ENCODE measurements at places on chromosomes 5 and 9.

GRCh38 chr5:176770431-176770830 lies 39.9 kb upstream of the UNC5A start:
- DNase-seq, result peak; percentile 46

GRCh38 chr5:132459983-132460838 lies 30.4 kb downstream of the IRF1 start:
- DNase-seq, result no peak

DNA sequence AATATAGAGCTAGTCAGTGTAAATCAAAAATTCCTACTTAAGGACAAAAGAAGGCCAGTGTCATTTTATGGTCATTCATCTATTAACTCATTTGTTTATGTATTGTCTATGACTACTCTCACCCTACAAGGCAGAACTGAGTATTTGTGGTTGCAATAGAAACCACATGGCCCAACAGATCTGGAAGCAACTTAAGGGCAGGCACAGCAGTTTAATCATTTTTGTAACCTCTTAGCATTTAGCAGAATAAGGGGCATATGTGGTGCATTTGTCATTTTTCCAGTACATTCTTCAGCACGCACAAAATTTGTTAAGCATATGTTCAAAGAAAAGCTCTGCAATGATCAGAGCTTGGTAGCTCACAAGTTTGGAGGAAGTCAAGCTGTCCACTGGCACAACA lies 1.1 kb downstream of the FKBP15 start:
- no peak for DNase-seq

GRCh38 chr5:115774684-115775083 lies 41.8 kb downstream of the CDO1 start:
- DNase-seq, result no peak

GRCh38 chr5:172716796-172717313 lies 54.1 kb downstream of the DUSP1 start:
- DNase-seq, result peak; percentile 95

DNA sequence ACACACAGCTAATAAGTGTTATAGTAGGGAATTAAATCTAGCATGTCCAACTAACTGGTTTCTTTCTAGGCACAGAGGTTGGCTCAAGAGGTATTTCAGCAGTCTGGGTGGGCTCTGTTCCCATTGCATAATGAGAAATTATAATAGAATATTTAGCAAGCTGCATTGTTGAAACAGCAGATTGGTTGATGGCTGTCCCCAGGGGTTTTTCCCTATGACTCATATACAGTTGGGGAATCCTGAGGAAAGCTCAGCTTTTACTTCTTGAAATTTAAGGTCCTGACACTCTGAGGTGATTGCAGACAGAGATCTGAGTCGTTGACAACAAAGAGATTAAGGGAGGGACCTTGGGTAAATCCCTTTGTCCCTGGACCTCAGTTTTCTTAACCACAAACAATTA lies 38.3 kb upstream of the TNFSF8 start:
- no peak for DNase-seq

DNA sequence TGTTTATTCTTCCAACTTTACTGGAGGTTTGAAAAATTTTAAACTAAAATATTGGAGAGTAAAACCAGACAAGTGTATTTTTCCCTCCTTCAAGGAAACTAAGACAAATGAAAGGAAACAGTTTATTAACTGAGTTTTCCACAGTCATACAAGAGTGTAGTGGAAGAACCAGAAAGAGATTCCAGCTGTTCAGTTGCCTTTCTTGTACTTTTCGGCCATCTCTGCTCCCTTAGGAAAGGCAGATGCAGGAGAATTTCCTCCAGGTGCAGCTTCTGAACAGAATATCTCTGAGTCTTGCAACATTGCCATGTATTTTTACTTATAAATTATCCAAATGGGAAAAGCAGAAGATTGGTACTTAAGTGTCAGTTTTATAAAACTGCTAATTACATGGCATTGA lies 217.1 kb downstream of the MAST4 start:
- DNase-seq, result no peak

DNA sequence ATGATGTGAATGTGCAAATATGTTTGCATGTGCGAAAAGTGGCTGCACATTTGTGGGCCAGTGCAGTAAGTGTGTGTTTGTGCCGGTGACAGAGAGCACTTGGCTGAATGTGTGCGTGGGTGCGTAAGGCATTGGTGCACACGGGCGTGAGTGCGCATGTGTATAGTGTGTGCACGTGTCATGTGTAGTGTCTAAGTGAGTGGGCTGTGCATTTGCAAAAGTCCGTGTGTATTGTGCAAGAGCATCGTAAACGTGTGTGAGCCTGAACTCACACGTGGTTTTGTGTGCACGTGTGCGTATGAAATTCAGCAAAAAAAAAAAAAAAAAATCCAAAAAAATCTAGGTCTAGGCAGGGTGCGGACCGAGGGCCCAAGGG lies 6.5 kb upstream of the EBF1 start:
- no peak for DNase-seq

DNA sequence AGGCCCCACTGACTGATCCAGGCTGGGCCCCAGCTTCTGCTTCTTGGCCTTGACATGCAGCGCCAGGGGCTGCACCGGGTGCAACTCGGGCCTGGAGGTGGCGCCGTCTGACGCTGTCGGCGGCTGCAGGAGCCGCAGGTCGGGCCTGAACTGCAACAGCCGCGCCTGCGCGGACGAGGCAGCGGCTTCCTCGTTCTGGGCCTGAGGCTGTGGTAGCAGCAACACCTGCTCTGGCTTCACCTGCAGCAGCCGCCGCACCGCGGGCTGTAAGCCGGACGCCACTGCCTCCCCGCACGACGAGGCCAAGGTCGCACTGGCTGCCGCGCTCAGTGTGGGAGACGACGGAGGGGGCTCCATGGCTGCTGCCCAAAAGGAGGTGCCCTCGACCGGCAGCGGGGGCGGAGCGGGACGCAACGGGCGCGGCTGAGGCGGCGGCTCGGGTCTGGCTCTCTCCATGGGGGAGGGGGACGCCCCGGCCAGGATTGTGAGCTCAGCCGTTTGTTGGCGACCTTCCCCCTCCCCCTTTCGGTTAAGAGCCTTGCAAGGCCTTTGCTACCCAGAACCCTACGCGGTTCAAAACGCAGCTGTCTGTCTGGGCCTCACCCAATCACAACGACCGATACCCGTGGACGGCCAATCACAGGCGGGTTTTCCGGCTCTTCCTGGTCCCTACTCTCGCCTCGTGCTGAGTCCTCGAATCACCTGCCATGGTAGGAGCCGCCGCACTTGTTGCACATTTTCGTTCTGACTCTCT lies 438 bp downstream of the SOX30 start:
- DNase-seq, result no peak

GRCh38 chr5:150618588-150619281 lies 21.7 kb upstream of the SYNPO start:
- DNase-seq, result no peak

- no peak for DNase-seq
Observed at GRCh38 chr5:160048131-160048530, 39.2 kb downstream of the TTC1 start.

GRCh38 chr5:141421489-141421855 lies 621 bp downstream of the PCDHGA11 start:
- no peak for DNase-seq

- no peak for DNase-seq
Observed at GRCh38 chr5:146112476-146112875, 7.1 kb upstream of the PLAC8L1 start.

DNA sequence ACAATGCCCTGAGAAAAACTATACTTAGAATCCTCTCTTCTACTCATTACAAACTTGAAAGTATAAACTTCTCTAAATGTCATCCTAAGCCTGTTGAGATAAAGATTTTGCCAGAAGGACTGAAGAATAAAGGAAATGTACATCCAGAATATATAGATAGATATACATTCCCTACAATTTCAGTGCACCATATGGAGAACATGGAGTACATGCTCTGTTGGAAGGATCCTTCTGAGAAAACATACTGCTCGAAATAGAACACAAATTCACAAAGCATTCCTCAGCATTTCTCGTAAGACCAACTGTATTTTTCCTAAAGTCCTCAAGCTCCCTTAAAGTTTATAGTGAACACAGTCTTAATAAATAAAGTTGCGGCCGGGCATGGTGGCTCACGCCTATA lies 69.7 kb upstream of the RASA1 start:
- DNase-seq, result no peak

GRCh38 chr5:133423618-133424282 lies 188.6 kb downstream of the FSTL4 start:
- DNase-seq, result peak; percentile 88

- DNase-seq, result no peak
Observed at GRCh38 chr5:157502143-157502647, 42.2 kb downstream of the NIPAL4 start.

GRCh38 chr5:73955271-73955846 lies 329.4 kb downstream of the ARHGEF28 start:
- DNase-seq, result no peak

All from osteocyte (in vitro differentiated cells).